Forelimb muscle (tissue), 1 donor: ENCODE measurements at places on chromosomes 7 and 10. TPM values are rescaled to one million over a fixed set of nuclear protein-coding genes. Genes with fewer than 3 reads are reported as not detected.

Gene ARMC10
- polyA plus RNA-seq = 20.0 TPM

Gene MSMB
- polyA plus RNA-seq = not detected

Gene EPDR1
- polyA plus RNA-seq = 109 TPM

Gene CLDN3
- 0.14 TPM for polyA plus RNA-seq

Gene COL26A1
- polyA plus RNA-seq = 1.5 TPM

Gene PLPP4
- polyA plus RNA-seq = 0.10 TPM

Gene ANKRD26
- 10.4 TPM for polyA plus RNA-seq

Gene CWF19L1
- polyA plus RNA-seq = 21.6 TPM

Gene NUTM2E
- polyA plus RNA-seq = 0.59 TPM

Gene FAM180A
- polyA plus RNA-seq = 0.10 TPM

Gene HELLS
- polyA plus RNA-seq = 7.5 TPM

Gene BMPR1A
- polyA plus RNA-seq = 46.0 TPM

Gene SPAM1
- polyA plus RNA-seq = not detected

Gene HACD1
- 168 TPM for polyA plus RNA-seq

Gene NUP205
- polyA plus RNA-seq = 32.2 TPM

Gene DLD
- 87.0 TPM for polyA plus RNA-seq

Gene FBXO24
- 1.0 TPM for polyA plus RNA-seq

Gene TFR2
- polyA plus RNA-seq = 0.90 TPM

Gene CHRM2
- polyA plus RNA-seq = 0.09 TPM

Gene FOXP2
- 10.3 TPM for polyA plus RNA-seq

Gene VWC2
- 0.09 TPM for polyA plus RNA-seq

Gene CALCR
- 11.1 TPM for polyA plus RNA-seq

Gene AKR1C1
- 7.2 TPM for polyA plus RNA-seq

Gene APBB1IP
- 1.6 TPM for polyA plus RNA-seq

Gene SLC18A3
- polyA plus RNA-seq = not detected

Gene INA
- 0.15 TPM for polyA plus RNA-seq

Gene SKIDA1
- polyA plus RNA-seq = 2.1 TPM

Gene FUOM
- polyA plus RNA-seq = 4.5 TPM

Gene CDK6
- 51.0 TPM for polyA plus RNA-seq

Gene PON1
- 0.47 TPM for polyA plus RNA-seq

Gene SLC25A28
- 32.8 TPM for polyA plus RNA-seq

Gene RNF133
- polyA plus RNA-seq = not detected

Gene HOXA2
- 3.1 TPM for polyA plus RNA-seq

Gene MCM10
- polyA plus RNA-seq = 3.9 TPM

Gene CRHR2
- 3.4 TPM for polyA plus RNA-seq

Gene PWWP2B
- 13.0 TPM for polyA plus RNA-seq

Gene SGCE
- polyA plus RNA-seq = 146 TPM

Gene SLC12A9
- 20.7 TPM for polyA plus RNA-seq

Gene SPDYE11
- 0.20 TPM for polyA plus RNA-seq

Gene PRR15
- polyA plus RNA-seq = not detected

Gene SLC13A4
- 1.8 TPM for polyA plus RNA-seq

Gene ITIH2
- polyA plus RNA-seq = 0.24 TPM

Gene USP54
- polyA plus RNA-seq = 17.6 TPM

Gene CALML3
- 0.09 TPM for polyA plus RNA-seq

Gene ZNF775
- polyA plus RNA-seq = 6.0 TPM

Gene MET
- polyA plus RNA-seq = 13.5 TPM

Gene PHYHIPL
- polyA plus RNA-seq = 1.1 TPM
